ENCODE measurements at places on chromosomes 2 and 18. TPM values are rescaled to one million over a fixed set of nuclear protein-coding genes. Genes with fewer than 3 reads are reported as not detected.

ARHGEF33 gene
- total RNA-seq = 1.0 TPM

ANKRD30BL gene
- 0.14 TPM for total RNA-seq

UPP2 gene
- total RNA-seq = not detected

MARCO gene
- not detected for total RNA-seq

TGIF1 gene
- total RNA-seq = 43.0 TPM

FER1L5 gene
- 2.1 TPM for total RNA-seq

RAB12 gene
- total RNA-seq = 83.9 TPM

PLEKHA3 gene
- total RNA-seq = 9.6 TPM

ADD2 gene
- 16.0 TPM for total RNA-seq

CHRND gene
- 0.09 TPM for total RNA-seq

GCG gene
- not detected for total RNA-seq

TMEM37 gene
- total RNA-seq = 1.5 TPM

TXNDC2 gene
- total RNA-seq = not detected

SRD5A2 gene
- 0.06 TPM for total RNA-seq

- no peak for DNase-seq
Measured at GRCh38 chr2:218252509-218253231, 8.1 kb upstream of the GPBAR1 start.

GRCh38 chr2:235059161-235059560 lies 107.3 kb downstream of the SH3BP4 start:
- DNase-seq = no peak

GRCh38 chr2:24704692-24705091 lies 88.5 kb downstream of the PTRHD1 start:
- DNase-seq = no peak

DNA sequence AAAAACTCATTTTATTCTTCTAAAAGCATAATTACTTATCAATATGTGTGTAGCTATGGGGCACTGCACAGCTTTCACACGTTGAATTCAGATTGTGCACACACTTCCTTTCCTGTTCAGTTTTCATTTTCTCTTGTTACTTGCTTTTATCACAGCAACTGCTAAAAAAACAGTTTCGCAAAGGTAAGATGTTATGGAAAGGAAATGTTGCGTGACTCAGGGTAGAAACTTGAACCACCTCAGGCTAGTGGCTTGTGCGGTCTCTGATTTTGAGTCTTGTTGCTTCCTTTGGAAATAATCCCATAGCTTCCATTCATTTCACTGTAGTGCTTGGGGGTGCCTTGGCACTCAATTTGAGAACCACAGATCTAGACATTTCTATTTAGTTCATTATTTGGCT lies 171.9 kb downstream of the FMNL2 start:
- DNase-seq = peak; percentile 57

- DNase-seq = no peak
Measured at GRCh38 chr2:217293607-217294006, 433.7 kb upstream of the TNP1 start.

- DNase-seq = no peak
Measured at GRCh38 chr2:231379266-231380215, 16.0 kb upstream of the B3GNT7 start.

DNA sequence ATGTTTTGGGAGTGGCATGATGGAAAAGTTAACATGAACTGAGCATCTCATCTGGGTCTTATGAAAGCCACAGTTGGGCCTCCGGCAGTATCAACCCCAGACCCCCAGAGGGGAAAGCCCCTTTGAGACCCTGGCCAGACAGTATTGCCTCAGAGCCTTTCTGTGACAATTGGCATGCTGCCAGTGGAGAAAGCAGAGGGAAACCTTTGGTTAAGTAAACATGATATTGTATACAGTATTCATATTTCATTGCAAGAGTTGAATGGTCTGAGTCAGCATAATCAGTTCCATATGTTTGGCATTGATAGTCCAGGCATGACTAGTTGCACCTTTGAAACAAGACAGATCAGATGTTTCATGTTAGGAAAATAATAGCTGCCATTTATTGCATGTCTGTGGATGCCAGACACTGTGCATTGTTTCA lies 20.0 kb downstream of the MERTK start:
- no peak for DNase-seq

DNA sequence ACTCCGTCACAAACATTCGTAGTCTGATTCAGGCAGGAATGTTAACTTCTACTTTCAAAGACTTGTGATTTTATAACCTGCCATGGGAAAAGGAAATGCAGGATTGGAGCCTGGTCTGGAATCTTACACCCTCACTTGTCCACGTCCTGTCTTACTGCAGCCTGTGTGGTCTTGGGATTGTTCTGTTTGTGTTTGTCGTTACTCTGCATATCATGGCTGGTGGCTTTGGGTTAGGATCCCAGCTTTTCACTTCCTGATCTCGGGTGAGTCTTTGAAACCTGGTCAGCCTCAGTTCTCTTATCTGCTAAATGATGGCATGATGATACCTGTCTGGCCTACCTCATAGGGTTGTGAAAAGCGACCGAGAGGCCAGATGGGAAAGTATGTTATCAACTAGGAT lies 34.6 kb downstream of the SH3BP4 start:
- DNase-seq = no peak

DNA sequence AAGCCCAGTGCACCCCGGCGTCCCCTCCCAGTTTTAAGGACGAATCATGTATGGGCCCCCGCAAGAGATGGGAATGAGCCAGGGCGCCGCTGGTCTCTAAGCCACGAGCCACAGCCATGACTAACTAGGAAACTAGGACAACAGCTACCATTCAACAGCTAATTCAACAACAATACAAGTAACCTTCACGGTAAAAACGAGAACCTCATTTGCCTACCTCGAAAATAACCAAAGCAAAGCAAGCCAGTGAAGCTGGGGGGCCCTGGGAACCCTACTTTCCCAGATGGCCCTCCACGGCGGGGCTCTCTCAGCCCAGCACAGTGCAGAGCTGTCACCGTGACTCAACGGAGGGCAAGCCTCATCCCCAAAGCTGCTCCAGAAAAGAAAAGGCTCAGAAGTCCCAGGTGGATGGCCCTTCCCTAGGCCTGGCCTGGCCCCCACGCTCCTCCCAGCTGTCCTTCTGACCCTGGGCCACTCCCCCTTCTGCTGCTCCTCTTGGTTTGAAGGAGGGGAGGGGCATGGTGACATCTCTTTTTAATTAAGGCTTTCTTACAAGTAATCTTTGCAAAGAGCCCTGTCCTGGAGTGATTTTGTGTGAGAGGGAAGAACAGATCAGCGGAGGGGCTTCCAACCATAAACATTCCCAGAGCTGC lies 126.3 kb downstream of the HDAC4 start:
- DNase-seq = no peak

- DNase-seq = no peak
Measured at GRCh38 chr18:48641981-48642380, 103.2 kb downstream of the CTIF start.

GRCh38 chr18:31325051-31325450 lies 7.1 kb downstream of the DSG1 start:
- no peak for DNase-seq

- DNase-seq = peak; percentile 32
Measured at GRCh38 chr2:191114403-191114886, 36.3 kb downstream of the STAT4 start.

- no peak for DNase-seq
Measured at GRCh38 chr2:167785606-167786216, 461.7 kb downstream of the STK39 start.

DNA sequence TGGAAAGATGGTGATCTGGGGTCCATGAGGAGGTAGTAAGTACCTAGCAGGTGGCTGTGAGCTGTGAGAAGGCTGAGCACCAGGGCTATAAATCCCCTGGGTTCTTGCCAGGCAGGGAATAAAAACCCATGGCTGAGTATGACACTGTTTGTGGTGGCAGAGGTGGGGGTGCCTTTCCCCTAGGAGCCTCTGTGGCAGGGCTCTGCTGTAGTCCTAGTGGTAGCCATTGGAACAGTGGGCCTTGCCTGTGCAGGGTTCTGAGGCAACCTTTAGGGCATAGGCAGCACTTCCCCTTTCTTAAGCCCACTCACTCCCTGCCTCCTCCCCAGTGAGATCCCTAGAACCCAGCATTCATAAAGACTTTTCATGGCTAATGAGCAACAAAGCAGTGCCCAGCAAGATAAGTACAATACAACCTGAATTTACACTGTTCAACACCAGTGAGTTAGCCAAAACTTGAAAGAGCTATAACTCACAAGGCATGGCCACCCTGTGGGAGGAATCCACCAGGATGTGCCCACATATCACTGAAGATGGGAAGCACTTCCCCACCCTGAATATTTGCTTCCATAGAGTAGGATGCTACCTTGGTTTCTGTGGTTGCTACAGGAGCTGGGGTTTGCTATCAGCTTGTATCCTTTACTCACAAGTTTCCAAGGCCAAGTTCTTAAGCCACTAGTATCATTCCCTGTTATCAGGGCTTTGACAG lies 100.9 kb upstream of the NEUROD1 start:
- DNase-seq = no peak

- no peak for DNase-seq
Measured at GRCh38 chr18:59700535-59700967, 3.3 kb upstream of the CCBE1 start.

DNA sequence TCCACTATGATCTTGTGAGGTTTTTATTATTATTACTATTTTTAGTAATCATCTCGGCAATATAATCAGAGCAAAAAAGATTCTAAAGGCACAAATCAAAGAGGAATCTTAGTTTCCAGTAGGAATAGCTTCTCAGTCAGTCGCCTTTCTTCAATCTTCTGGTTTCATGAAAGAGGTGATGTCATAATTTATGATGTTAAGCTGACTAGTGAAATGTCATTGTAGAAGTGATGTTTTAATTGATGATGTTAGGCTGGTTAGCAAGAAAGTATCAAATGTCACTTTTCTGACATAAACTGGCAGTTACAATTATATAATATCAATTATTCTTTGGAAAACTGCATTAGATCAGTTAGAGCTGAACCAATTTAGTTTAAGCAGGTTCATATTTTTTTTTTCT lies 476.7 kb upstream of the ETAA1 start:
- DNase-seq = no peak

DNA sequence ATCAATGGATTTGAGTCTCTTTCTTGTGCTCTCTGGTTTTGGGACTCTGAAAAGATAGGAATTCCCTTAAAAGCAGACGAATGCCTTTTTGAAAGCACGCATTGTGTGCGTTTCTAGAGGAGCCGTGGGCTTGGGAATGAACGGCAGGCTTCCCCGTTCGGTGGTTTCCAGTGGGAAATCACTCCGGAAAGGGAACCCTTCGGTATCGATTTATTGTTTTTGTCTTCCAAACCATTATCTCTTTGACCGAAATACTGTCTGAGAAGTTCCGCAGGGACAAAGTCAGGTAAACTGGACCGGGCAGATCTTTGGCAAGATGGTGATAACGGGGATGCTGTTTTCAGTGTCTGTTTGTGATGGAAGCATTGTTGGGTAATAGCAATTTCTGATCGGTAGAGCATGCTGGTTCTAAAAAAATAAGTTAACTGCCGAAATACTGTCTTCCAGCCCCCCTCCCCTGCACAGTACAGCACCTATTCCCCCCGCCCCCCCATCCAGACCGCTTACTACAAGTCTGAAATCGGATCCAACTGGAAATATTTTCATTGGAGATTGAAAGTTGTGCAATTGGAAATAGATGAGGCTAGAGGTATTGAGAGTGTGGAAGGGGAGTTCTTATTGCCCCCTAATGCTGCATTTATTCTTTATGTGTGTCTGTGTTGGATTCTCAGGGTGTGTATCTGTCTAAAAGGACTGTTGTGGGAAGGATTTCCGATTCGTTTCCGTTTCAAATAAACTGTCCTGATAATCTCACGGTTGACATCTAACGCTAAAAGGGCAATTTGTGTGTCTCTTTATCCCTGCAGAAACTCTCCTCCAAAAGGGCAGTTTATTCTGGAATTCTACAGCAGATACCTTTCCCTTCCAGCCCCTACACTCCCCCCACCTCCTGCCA lies 635 bp downstream of the SETBP1 start:
- no peak for DNase-seq

DNA sequence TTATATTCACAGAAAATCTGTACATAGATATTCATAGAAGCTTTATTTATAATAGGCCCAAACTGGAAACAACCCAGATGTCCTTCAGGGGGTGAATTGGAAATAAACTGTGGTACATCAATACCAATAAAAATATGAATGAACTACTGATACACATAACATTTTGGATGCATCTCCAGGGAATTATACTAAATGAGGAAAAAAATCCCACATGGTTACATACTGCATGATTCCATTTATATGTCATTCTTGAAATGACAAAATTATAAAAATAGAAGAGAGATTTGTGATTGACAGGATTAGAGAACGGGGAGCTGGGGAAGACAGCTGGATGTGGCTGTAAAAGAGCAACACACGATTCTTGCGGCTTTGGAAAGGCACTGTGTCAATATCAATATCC lies 435.0 kb downstream of the TMEM182 start:
- no peak for DNase-seq

GRCh38 chr2:232329716-232330067 lies 48.9 kb upstream of the ALPP start:
- DNase-seq = no peak

DNA sequence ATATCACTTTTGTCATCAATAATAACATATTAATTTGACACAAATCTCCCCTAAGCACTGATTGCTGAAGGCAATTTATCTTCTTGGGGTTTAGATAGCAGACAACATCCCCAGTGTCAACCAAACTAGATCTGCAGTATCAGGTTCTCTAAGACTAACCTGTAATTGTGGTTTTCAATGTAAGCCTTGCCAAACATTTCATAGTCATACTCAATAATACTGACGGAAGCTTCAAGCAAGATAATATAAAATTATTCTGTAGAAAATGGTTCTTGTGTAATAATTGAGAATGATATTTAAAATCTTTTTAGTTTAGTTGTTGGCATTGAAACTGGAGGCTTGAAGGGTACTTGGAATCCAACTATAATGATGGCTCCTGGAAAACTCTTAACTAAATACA lies 186.3 kb downstream of the RIT2 start:
- no peak for DNase-seq

- no peak for DNase-seq
Measured at GRCh38 chr2:191263050-191263449, 17.8 kb downstream of the MYO1B start.

GRCh38 chr2:60873381-60873780 lies 8.0 kb upstream of the REL start:
- DNase-seq = no peak

DNA sequence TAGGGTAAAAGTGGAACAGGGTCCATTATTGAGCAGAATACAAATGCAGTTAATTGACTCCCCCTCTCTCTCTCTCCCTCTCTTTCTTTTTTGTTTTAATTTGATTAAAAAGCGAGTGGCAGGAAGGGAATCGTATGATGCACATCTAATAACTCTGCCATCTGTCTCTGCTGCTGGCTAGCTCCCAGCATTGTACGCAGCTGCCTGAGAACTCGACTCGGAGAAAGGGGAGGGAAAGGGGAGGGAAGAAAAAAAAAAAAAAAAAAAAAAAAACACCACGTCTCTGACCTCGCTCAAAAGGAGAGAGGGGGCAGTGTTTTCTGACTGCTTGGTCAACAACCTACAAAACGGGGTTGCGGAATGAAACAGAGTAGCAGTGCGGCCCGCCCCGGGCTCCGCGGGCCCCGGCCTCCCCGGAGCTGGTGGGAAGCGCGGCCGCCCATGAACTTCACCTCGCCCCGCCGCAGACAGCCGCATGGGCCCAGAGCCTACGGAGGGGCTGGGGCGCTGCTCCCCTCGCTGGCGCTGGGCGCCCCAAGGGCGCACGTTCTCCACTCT lies 265.7 kb downstream of the TCF4 start:
- DNase-seq = peak; percentile 96

GRCh38 chr2:53252115-53252514 lies 515.5 kb upstream of the CHAC2 start:
- DNase-seq = no peak

GRCh38 chr2:154681741-154682140 lies 16.8 kb upstream of the KCNJ3 start:
- no peak for DNase-seq

- no peak for DNase-seq
Measured at GRCh38 chr2:11309706-11310105, 34.7 kb downstream of the ROCK2 start.

- DNase-seq = no peak
Measured at GRCh38 chr2:238657132-238658053, 190.5 kb upstream of the TWIST2 start.

Measured in cardiac muscle cell (in vitro differentiated cells and primary cell).